ENCODE measurements at places on chromosomes 12 and 14.

DNA sequence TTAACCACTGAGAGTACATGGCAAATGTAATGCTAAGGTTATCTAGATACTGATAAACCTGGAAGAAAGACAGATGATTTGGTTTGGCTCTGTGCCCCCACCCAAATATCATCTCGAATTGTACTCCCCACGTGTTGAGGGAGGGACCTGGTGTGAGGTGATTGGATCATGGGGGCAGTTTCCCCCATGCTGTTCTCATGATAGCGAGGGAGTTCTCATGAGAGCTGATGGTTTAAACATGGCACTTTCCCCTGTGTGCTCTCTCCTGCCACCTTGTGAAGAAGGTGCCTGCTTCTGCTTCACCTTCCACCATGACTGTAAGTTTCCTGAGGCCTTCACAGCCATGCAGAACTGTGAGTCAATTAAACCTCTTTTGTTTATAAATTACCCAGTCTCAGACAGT, 14.2 kb downstream of the NOXRED1 start:
- no peak for DNase-seq

DNA sequence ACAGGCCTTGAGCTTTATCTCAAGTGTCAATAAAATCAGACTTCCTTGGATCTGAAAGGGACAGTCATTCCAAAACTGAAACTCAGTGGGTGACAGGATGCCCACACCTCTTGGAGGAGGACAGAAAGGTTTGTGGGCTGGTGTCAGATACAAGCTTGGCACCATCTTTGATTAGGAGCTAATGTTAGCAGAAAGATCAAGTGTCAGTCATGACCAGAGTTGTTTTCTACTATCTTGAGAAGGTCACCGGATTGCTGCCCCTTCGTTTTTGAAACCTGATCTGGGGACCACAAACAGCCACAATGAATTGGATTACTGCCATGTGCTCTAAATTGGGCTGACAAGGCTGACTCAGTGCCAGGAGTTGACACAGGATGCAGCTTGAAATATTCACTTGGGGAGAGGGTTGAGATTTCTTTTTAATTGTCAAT, 88.3 kb downstream of the OTOGL start:
- DNase-seq, result no peak

DNA sequence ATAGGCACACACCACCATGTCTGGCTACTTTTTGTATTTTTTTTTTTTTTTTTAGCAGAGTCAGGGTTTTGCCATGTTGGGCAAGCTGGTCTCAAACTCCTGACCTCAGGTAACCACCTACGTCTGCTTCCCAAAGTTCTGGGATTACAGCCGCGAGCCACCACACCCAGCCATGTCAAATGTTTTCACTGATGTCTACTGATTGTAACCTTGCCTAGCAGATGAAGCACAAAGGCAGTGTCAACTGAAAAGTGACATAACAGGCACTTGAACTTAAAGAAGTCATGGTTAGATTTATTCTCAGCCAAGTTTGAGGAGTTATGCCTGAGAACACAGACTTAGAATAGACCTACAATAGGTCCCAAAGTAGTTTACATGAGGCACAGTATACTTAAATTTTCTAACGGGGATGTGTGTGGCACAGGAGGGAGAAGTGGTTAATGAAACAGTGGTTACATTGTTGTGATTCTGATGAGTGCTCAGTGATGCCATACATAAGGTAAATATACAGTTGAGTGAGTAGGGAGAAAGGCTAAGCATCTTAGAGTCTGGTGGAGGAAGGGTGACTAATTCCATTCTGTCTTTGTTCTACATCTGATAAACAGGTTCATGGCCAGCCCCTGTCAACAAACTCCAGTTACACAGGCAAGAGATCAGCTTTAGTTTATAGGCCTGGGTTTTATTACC, 12.6 kb upstream of the RNASE4 start:
- DNase-seq, result no peak

DNA sequence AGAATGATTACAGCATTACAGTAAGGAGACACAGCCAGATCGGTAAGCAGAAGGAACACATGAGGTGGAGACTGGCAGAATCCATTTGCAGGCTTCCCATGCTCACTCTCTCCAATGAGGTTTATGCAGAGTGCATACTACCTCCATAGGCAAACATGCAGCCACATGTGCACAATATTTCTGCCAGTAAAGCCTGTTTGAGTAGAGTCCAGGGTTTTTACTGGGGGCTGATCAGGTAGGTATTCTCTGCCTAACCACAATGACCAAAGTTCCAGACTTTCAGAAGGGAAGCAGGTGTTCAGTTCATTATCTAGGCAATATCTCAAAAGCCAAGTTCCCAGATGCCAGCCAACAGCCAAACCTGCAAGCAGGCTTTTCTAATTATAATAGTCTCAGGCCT, 31.1 kb downstream of the INTS13 start:
- no peak for DNase-seq

DNA sequence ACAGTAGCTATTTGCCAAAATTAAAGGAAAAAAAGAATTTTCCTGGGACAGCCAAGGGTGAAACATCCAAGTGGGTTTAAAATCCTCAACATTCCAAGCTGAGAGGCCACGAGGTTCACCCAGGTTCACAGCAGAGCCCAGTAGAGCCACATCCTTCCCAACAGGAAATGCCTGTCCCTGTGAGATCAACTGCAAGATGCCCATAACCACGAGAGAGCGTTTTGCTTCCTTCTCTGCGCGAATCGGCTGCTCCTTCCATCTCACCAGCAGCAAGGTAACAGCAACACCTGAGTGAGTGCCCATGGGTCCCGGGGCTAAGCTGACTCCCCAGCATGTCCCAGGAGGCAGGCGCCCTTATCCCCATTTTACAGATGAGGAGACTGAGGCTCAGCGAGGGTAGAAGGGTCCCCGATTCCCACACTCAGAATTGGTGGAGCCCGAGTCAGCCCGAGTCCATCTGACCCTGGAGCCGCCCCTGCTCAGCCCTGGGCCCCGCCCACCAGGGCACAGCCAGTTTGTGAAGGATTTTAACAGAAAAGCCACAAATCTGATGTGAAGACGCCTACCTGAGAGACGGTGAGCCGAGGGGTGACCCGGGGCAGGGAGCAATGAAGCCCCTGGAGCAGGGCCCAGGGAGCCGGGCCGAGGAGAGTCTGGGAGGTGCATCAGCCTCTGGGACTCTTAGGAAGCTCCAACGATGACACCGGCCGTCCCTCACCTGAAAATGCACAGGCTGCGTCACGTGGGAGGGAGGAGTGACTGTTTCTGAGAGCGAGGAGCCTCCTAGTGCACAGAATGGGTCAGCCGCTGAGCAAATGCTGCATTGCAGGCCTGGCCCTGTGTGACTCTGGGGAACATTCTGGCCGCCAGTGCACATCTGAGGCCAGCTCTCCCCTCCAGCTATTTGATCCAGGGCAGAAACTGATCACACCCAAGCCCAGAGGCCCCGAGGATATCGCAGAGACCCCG, 236.9 kb upstream of the SFSWAP start:
- DNase-seq, result no peak

- no peak for DNase-seq
Measured at GRCh38 chr12:122840580-122841513, 5.6 kb downstream of the HIP1R start.

DNA sequence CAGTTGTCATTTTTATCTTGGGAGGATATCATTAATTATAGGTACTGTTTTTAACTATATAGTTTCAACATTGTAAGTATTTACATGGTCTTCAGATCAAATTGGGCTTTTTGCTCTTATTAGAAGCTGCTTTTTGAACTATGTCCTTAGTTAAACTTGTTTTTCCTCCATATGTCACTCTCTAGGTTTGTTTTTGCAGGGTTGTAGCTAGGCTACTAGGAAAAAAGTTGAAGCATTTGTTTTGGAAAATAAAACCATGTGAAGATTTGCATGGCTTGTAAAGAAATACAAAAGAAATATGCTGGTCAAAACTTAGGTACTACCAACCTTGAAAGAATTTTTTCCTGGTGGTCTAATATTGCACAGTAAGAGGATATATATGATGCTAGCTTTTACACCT, 3.4 kb downstream of the ARID2 start:
- no peak for DNase-seq

DNA sequence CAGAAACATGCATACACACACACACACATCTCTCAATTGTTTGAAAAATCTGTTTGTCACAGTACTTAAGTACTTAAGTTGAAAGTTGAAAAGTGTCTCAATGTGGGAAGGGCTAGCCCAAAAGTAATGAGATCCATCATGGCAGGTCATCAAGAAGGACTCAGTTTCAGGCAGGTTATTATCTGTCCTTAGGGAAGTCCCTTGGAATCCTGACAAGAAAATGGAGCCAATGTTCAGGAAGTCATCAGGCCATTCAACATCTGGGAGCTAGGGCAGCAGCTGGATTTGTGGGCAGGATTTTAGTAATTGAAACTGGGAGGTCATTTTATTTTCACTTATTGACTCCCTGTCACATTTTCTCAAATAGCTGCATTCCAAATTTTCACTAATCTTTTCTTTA, 56.0 kb downstream of the MSRB3 start:
- no peak for DNase-seq

DNA sequence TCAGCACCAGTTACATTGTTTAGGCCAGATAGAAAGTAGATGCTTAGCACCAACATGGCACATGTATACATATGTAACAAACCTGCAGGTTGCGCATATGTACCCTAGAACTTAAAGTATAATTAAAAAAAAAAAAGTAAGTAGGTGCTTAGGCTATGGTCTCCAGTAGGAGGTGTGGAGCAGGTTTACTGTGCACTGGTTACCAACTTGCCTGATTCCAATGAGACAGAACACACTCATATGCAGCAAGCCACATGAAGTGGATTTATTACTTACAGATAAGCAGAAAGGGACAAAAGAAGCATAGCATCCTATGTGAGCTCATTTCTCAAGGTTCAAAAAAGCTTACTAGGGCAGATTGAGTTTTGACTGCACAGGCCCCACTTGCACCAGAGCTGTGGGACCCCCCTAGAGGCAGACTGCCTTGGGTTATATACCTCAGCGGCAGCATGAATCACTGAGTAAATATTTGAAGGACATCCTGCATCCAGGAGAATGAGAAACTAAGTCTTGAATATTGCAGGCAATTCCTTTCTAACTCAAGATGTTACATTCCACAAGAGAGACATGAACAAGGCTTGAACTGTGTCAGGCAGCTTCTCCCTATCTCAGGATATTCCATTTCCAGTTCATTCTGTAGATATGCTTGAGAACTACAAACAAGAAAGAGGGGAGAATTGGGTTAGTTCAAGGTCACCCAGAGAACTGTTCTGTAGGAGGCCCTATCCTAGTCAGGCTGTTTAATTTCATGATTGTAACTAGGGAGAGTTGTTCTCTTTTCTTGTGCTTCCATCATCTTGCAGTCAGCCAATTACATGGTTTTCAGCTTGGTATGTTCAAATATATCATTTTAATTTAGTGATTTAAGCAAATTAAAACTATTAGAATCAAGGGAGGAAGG, 30.1 kb downstream of the LRFN5 start:
- DNase-seq, result no peak

Measured in memory B cell (primary cell).